Right atrium auricular region (tissue), 2 donors: ENCODE measurements at places on chromosomes 7 and 10.

DNA sequence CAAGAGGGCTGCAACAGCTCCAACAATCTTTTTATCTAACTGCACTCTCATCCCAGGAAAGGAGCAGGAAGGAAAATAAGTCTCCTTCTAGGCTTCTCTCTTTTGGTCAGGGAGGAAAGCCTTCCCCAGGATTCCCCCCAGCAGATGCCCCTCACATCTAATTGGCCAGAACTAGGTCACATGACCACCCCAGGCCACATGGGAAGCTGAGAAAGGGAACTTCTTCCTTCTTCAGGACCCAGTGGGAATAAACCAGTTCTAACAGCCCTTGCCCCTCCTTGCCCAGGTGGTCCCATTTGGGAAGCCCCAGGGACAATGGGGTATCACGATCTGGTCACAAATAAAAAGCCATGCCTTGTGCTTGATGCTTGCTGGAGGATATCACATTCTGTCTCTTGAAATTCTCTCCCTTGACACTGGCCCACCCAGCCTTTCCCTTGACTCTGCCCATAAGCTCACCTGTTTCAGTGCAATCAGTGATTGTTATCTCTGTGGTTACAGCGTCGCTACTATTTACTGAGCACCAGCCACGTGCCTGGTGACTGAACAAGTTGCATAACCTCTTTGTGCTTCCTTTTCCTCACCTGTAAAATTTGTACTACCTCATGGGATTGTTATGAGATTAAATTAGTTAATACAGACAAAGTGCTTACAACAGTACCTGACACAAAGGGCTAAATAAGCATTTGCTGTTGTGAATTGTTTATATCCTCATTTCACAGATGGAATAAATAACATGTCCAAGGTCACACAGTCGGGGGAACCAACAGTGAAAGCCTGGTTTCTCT lies 9.0 kb upstream of the TACR2 start:
- no peak for DNase-seq

- DNase-seq = no peak
These were observed 9.7 kb upstream of the TNKS2 start for GRCh38 chr10:91788527-91788926.

- no peak for DNase-seq
These were observed 119.4 kb downstream of the GNAT3 start for GRCh38 chr7:80392229-80393169.

DNA sequence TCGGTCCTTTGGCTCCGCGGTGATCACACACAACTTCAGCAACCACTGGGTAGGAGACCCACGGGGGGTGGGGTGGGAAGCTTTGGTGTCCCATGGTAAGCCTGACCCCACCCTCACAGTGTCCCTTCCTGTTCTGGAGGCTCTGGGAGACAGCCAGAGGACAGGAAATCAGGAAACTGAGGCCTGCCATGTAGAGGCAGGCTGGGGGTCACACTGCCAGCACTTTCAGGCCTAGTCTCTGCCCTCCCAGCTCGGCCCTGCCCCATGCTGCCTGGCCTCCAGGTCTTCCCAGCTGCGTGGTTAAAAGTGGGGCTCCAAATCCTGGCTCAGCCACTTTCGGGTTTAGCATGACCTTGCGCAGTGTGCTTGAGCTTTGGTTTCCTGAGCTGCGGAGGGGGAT lies 10.9 kb downstream of the AQP1 start:
- peak; percentile 23 for DNase-seq

GRCh38 chr10:78266741-78267469 lies 233.2 kb downstream of the RPS24 start:
- DNase-seq = no peak

GRCh38 chr10:49834976-49835375 lies 72.9 kb upstream of the OGDHL start:
- DNase-seq = no peak

DNA sequence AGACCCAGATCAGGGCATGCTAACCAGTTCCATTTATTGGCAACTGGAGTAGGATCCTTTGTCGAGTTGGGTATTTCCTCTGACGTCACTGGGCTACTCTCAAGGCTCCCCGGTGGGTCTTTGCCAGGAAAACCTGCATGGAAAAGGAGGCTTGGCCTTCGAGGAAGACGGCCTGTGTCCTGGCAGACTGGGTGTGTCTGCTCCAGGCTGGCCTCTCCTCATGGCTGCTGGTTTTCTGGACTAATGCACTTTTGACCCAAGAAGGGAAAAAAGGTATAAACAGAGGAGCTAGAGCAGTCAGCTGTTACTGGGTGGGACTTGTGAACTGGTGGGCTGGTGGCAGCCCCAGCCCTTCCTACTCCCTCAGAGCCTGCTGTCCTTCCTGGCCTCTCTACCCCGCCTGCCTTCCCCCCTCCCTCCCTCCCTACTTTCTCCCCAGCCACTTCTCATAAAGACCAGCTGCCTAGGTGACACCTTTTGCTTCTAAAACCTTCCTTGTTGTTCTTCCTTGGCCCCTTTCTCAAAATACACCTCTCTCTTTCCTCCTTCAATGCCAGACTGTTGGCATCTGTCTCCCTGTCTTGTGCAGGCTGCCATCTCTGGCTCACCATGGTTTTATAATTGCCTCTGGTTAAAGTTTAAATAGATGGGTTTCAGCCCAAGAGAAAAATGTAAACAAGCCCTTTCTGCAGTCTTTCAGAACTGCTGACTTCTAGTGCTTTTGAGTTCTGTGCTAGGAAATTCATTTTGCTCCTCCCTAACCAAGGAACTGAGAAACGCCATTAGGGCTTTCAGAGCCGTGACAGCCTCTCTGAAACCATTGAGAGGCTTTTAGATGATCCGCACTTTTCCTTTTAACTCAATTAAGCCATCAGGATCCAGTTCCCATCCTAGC lies 101.8 kb upstream of the MKLN1 start:
- peak; percentile 79 for DNase-seq

- DNase-seq = no peak
These were observed 224.8 kb downstream of the FGFR2 start for GRCh38 chr10:121373411-121373810.

- DNase-seq = no peak
These were observed 64.4 kb upstream of the AHR start for GRCh38 chr7:17234030-17234397.

GRCh38 chr10:77286531-77287508 lies 350.8 kb downstream of the KCNMA1 start:
- no peak for DNase-seq

DNA sequence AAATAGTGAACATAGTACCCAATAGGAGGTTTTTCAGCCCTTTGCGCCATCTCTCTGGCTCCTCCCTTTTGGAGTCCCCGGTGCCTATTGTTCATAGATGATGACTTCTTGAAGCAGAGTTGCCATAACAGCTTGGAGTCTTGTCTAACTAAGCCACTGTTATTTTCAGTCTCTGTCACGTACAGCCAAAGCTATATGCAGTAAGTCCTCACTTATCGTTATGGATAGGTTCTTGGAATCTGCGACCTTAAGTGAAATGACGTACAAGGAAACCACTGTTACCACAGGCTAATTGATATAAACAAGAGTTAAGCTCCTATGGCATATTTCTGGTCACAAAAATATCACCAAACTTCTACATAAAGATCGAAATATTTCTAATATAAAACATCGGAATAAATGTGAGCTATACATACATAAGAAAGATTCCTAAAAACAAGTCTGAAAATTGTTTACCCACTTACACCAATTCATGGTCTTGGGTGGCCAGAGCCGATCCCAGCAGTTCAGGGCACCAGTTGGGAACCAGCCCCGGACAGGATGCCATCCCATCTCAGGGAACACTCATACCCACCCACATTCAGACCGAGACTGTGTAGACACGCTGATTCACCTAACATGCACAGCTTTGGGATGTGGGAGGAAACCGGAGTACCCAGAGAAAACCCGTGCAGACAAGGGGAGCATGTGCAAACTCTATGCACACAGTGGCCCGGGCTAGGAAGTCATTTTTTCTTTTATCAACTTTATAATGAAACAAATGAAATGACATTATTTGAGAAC lies 76.0 kb upstream of the PRPS1L1 start:
- no peak for DNase-seq

- no peak for DNase-seq
These were observed 44.1 kb downstream of the FBXW4 start for GRCh38 chr10:101650863-101651262.

- DNase-seq = no peak
These were observed 86.2 kb upstream of the AOAH start for GRCh38 chr7:36810489-36810888.

DNA sequence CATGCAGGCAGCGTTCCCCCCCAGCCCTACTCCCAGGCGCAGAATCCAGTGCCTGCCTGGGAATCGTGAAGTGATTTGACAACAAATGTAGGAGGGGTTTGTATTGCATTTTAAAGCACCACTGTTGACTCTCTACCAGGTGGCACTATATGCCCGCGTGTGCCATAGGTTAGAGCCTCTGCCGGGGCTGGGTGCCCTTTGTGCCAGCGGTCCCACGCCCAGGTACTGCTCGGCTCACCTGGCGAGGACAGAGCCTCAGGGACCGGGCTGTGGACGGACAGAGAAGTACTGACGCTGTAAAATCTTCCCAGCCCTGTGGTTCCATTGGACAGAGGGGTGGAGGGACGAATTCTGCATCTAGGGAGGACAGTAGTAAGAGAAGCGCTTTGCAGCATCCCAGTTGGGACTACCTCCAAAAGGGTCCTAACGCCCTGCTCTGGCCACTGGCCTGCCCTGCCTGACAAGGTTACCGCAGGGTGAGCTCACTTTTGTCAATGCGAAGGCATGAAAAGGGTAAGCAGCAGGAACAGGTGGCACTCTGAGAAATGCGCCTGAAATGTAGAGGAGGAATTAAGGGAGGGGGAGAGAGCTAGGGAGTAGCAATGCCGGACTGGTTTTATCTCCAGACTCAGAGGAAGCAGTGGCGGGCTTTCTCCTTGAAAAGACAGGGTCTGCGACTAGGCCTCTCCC lies 788 bp upstream of the CACNA2D1 start:
- no peak for DNase-seq

DNA sequence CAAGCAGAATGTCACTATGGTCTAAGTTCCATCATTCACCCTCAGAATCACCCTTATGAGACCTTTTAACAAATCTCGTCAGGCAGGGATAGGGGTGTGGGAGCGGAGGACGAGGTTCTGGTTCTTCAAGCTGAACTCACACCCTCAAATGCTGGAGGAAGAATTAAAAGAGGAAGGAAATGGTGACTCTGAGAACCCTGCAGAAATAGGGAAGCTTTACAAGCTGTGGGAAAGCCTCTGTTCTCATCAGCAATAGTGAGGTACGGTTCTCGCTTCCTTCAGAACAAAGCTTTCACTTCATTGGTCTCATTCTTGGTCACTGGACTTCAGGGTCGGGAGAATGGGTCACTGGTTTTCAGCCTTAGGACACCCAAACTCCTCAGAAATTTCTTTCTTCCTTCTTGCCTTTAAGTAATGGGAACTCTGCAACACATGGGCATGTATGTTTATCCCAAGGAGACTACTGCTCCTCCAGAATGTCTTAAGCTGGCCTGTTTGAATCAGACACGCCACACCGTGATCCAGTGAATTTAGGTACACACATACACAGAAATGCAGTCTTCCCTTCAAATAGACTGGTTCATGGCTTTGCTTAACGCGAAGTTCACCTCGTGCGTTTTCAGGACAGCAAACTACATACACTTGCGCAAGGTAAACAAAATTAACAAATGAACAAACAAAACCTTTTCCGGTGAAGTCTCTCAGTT lies 226.0 kb downstream of the SFMBT2 start:
- no peak for DNase-seq

DNA sequence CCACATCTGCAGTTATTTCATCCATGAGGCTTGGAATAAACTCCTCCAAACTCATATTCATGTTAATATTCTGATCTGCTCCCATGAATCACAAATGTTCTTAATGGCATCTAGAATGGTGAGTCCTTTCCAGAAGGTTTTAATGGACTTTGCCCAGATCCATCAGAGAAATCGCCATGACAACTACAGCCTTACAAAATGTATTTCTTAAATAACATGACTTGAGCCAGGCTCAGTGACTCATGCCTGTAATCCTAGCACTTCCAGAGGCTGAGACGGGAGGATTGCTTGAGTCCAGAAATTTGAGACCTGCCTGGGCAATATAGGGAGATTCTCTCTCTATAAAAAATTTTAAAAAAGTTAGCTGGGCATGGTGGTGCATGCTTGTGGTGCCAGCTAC lies 102.1 kb upstream of the TMEM168 start:
- no peak for DNase-seq

- no peak for DNase-seq
These were observed 204.1 kb downstream of the JAZF1 start for GRCh38 chr7:27976531-27976930.

GRCh38 chr10:47182934-47183703 lies 116.9 kb upstream of the GDF10 start:
- DNase-seq = peak; percentile 43

DNA sequence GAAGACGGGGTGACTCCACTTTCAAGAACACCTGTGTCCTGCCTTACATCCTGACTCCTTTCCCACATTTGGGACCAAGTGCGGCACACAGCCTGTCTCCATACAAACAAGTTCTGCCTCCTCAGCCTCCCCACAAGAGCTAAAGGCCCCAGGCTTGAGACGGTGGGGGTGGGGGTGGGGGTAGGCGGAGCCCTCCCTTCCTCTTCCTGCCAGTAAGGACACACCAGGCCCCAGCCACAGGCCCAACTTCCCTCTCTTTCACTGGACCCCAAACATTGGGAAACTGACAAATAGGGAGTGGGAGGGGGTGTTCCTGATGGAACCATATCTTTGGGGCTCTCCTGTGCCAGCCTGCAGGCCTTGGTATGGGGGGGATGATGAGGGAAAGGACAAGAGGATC lies 4.6 kb downstream of the CDK5 start:
- DNase-seq = no peak
